ENCODE measurements at places on chromosomes 4 and X.

DNA sequence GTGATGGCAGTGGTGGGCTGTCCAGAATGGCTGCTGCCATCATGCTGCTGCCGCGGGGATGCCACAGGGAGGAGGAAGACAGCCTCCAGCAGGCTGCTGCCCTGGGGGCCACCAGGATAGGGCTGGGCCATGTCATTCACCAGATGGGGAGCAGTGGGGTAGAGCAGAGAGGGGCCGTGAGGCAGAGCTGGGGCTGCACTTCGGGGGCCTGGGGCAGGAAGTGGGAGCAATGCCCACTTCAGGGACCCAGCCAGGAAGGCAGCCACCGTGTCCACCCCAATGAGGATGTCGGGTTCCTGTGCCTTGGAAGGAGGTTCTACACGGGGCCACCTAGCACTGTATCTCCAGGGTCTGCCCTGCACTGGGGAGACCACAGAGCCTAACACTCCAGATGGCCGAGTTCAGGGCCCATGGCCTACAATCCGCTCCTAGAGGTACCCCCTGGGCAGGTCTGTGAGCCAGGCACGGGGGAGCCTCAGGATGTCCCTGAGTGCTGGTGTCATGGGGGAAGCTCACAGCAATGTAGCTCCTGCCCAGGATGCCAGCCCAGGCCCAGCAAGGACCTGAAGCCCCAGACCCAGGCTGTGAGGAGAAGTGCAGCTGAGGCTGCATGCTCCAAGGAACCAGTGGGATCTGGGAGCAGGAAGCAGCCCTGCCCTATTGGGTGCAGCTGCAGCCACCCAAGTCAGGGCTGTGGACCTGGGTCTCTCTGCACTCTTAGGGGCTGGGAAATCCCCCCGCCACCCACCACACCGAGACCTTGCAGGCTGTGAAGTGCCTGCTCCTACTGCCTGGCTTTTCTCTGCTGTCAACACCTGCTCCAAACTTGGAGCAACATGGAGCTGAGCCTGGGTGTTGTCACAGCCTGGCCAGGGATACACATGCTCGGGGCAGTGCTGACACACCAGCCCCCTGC is 140.3 kb downstream of the PDHA2 start:
- no peak for DNase-seq

GRCh38 chrX:20506739-20507138 is 240.0 kb upstream of the RPS6KA3 start:
- DNase-seq, result no peak

GRCh38 chr4:76764251-76764650 is 133.7 kb downstream of the SOWAHB start:
- DNase-seq, result no peak

DNA sequence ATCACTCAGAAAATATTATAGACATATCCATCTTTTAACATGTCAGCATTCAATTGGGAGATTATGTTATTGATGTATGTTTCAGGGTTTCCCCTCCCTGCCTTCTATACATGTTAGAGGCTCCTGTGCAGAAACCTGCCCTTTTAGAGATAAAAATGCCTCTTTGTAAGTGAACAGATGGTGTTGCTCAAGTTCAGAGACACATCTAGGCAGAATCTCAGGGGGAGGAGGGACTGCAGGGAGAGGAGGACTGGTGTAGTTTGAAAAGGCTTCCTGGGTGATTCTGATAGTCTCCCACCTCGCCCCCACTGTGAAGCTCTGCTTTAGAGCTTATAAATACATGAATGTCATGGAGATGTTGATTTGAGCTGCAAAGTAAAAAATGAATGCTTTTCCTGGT is 12.0 kb upstream of the UNC5C start:
- no peak for DNase-seq

DNA sequence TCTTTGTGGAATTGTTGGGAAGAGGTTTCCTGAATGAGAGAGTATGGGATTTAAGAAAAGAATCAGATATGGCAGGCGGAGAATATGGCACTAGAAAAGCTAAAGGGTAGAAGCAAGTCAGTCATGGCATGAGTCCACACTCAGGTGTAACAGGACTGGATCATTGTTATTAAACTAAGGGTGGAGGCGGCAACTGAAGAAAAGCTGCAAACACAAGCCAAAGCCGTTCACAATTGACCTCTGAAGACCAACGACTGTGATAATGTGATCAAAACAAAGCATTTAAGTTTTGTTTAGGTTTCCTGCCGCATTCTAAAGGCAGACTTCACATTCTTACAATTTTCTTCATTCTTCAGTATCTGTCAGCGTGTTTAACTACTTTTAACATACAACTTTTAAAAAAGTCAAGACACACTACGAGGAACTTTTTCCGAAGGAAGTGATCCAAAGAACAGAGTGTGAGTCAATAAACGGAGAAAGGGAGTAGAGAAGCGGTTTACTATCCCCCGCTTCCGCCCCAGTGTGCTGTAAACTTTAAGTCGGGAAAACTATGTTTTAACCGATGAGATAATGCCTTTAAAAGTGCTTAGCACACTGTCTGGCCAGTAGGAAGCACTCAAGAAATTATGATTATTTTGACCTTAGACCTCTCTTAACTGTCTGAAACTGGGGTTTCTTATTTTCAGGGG is 909 bp upstream of the SLAIN2 start:
- DNase-seq, result no peak

Data from activated CD8-positive, alpha-beta memory T cell treated with anti-CD3 and anti-CD28 coated beads for 24 hours (primary cell).